ENCODE measurements at places on chromosomes 13 and 19.

GRCh38 chr19:38385804-38386257, 2.0 kb downstream of the GGN start:
- DNase-seq, result no peak

- DNase-seq, result no peak
Measured at GRCh38 chr13:49904729-49905456, 31.2 kb downstream of the SPRYD7 start.

DNA sequence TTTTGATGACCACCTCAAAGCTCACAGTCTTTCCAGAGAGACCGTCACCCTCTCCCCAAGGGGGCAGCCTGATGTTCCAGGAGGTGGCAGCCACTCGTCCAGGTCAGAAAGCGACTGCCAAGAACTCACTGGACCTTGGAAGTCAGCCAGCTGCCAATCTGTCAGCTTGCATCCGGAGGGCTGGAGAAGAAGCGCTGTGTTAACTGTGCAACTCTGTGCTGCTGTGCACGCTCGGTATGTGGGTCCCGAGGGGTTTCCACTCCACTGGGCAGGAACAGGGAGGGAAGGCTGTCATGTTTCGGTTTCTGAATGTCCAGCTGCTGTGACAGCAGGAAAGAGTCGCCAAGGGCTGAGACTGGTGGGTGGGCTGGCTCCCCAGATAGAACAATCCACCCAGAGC, 89.2 kb downstream of the CACNA1A start:
- DNase-seq, result no peak

DNA sequence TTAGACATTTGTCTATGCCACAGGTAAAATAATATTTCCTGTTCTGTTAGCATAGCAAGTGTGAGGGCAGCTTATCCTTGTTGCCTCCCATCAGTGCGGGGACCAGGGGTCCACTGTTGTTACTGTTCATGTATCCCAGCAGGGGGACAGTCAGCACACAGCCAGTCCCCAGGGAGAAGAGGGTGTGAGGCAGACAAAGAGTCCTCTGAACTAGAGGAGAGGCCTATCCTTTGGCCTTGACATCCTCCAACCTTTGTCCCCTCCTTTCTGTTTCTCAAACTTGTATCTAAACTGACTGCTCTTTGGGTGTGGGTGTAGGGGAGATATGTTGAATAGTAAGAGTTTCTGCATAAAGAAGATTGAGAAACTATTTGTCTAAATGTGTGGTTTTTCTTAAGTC, 2.9 kb upstream of the GPR18 start:
- no peak for DNase-seq

GRCh38 chr19:2288818-2289713, 7.1 kb upstream of the PEAK3 start:
- no peak for DNase-seq

Data from right renal cortex interstitium (tissue), 3 donors.